ENCODE measurements at places on chromosomes 6 and 20. TPM values are rescaled to one million over a fixed set of nuclear protein-coding genes. Genes with fewer than 3 reads are reported as not detected.

The RARS2 gene
- total RNA-seq = 31.7 TPM

The OR2W1 gene
- total RNA-seq = not detected

The KIFC1 gene
- 2.3 TPM for total RNA-seq

The FAM209B gene
- total RNA-seq = not detected

The HTR1B gene
- total RNA-seq = 1.9 TPM

The HUS1B gene
- 1.2 TPM for total RNA-seq

The SLC17A4 gene
- 1.8 TPM for total RNA-seq

The CASS4 gene
- 3.0 TPM for total RNA-seq

The GLP1R gene
- 0.22 TPM for total RNA-seq

The CCR6 gene
- total RNA-seq = 0.54 TPM

- no peak for DNase-seq
These were observed 101.7 kb upstream of the BMP2 start for GRCh38 chr20:6665621-6666355.

DNA sequence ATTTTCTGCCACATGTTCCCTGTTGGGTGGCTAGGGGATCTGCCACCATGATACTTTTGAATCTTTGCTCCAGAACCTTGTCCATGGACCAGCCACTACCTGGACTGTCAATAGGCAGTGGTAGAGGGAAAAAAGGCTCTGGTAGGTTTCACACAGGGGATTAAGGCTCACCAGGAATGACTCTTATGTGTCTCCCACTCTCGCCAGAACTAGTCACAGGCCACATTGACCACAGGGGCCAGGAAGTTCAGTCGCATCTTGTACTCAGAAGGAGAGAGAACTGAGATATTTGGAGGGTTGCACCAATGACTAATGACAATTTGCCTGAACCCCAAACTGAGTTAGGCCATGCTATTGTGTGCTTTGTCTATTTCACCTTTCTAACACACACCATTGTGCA, 23.6 kb upstream of the APCDD1L start:
- no peak for DNase-seq

- no peak for DNase-seq
These were observed 39.9 kb upstream of the TTPAL start for GRCh38 chr20:44435630-44436335.

- DNase-seq = no peak
These were observed 38.3 kb downstream of the HNF4A start for GRCh38 chr20:44393608-44394451.

DNA sequence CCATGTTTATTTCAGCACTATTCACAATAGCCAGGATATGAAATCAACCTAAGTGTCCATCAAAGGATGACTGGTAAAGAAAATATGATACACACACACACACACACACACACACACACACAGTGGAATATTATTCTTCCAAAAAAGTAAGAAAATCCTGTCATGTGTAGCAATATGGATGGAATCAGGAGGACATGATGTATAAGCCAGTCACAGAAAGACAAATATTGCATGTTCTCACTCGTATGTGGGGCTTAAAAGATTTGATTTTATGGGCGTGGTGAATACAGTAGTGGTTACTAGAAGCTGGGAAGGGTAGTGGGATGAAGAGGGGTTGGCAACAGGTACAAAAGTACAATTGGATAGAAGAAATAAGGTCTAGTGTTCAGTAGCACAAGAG, 207.0 kb upstream of the PRDM1 start:
- DNase-seq = no peak

DNA sequence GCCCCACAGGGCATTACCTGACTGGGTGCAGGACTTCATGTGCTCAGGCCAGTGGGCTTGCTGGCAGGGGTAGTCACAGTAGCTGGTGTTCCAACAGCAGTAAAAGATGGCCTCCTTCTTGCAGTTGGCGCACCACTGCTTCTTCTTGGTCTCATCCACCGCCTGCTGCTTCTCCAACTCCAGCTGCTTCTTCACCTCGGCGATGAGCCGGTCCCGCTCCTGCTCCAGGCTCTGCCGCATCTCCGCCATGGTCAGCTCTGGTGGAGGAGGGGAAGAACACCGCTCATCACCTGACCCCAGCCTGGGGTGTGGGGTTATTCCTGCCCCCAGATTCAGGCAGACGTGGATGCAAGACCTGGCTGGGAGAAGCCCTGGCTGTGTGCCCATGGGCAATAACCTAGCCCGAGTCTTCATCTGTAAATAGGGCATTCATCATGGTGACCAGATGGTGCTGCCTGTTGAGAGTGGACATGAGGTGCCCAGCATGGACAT, 132.2 kb downstream of the ZMYND8 start:
- DNase-seq = no peak

- no peak for DNase-seq
These were observed 769.2 kb upstream of the DEFB115 start for GRCh38 chr20:30487947-30488926.

DNA sequence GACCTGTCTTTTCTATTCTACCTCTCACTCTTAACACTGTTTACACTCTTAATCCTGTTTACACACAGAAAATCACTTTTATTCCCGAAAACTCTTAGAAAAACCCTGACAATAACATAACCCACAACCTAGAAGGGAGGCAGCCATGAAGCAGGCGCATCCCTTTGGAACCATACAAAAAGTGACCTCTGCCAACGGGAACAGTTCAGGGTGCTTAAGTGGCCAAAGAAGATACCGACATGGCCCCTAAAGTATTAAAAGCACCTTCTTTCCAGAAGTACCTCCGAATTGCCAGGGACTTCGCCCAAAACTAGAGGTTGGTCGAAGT, 490 bp downstream of the MMUT start:
- no peak for DNase-seq

- DNase-seq = no peak
These were observed 373.2 kb upstream of the CNR1 start for GRCh38 chr6:88539295-88539764.

- DNase-seq = no peak
These were observed 68.4 kb upstream of the FABP7 start for GRCh38 chr6:122710908-122711635.

GRCh38 chr6:121849477-121849876, 414.0 kb downstream of the GJA1 start:
- DNase-seq = peak; percentile 87

DNA sequence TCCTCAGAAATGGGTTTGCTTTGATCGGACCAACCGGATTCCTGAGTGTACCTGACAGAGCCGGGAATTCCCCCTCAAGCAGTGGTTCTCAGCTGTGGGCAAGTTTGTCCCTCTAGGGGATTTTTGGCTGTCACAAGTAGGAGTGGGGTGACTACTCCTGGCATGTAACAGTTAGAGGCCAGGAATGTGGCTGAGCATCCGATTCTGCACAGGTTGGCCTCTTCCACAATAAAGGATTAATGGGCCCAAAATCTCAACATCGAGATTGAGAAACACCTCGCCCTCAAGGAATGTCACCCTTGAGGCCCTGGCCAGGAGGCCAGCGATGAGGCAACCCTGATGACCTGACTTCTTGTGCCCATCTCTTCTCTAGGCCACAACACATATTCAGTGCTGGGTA, 7.9 kb downstream of the AGPAT4 start:
- no peak for DNase-seq

DNA sequence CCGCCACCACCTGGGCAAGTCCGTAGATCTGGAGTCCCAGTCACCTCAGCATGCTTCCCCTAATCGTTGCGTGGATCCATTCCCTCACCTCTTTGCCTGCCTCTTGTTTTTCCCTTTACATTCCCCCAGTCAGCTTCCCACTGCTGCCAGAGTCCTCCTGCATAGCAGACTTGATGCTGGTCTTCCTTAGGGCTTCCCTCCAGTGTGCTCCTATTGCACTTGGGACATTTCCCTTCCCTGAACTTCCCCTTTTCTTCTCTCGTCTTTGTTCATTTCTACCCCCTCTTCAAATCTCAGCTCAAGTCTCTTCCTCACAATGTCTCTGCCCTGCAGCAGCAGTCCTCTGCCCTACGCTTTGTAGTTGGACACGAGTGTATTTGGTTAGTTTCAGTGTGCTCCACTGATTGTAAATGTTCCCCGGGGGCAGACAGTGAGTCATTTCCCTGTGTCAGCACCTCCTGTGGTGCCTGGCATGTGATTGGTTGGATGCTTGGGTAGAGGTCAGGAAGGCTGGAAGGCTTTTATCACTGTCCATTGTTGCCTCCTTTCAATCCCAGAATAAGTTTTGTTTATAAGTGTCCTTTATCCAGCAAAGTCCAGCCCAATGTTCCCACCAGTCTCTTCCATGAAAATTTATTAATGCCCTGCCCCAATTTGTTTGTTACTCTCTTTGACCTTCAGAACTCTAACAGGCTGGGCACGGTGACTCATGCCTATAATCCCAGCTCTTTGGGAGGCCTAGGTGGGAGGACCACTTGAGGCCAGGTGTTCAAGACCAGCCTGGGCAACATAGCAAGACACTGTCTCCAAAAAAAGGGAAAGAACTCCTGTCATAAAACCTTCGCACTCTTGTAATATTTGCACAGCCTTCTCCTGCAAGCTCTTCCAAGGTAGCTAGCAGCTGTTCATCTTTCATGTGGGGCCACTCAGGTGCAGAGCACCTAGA, 38.3 kb downstream of the FAM120B start:
- DNase-seq = no peak

GRCh38 chr20:14879020-14879697, 541.7 kb upstream of the FLRT3 start:
- no peak for DNase-seq

- no peak for DNase-seq
These were observed 2695.0 kb upstream of the DEFB115 start for GRCh38 chr20:28562510-28562898.

- no peak for DNase-seq
These were observed 17.0 kb upstream of the SLA2 start for GRCh38 chr20:36663031-36663430.

GRCh38 chr6:139109558-139109957, 25.3 kb upstream of the HECA start:
- DNase-seq = no peak

GRCh38 chr6:141830530-141830929, 302.2 kb upstream of the GJE1 start:
- no peak for DNase-seq
